Activated CD8-positive, alpha-beta T cell treated with anti-CD3 and anti-CD28 coated beads, Interleukin-2, amount 10 ng/mL, durations not matched to agents 7 days and 5 days (primary cell): ENCODE measurements at places on chromosomes 11 and 22. TPM values are rescaled to one million over a fixed set of nuclear protein-coding genes. Genes with fewer than 3 reads are reported as not detected.

GRCh38 chr22:50308986-50309600 is 1.6 kb upstream of the PLXNB2 start:
- peaks cover 33% of the 10 kb centered on the region for H3K4me1 ChIP-seq
- peaks cover 2% of the 10 kb centered on the region for H3K27me3 ChIP-seq
- no peak overlapping the region for H3K27ac ChIP-seq
- no peak overlapping the region for H3K4me3 ChIP-seq

- no peaks in the 10 kb centered on the region for H3K36me3 ChIP-seq
- no peak overlapping the region for H3K4me3 ChIP-seq
- H3K27ac ChIP-seq = no peak overlapping the region
- H3K27me3 ChIP-seq = no peaks in the 10 kb centered on the region
- DNase-seq = no peak
These were observed 109.6 kb downstream of the TRIM29 start for GRCh38 chr11:120028181-120028896.

- no peak overlapping the region for H3K4me3 ChIP-seq
- no peak overlapping the region for H3K27ac ChIP-seq
- no peak for DNase-seq
- H3K27me3 ChIP-seq = peaks cover 30% of the 10 kb centered on the region
- H3K36me3 ChIP-seq = no peaks in the 10 kb centered on the region
These were observed 3.3 kb upstream of the RCN1 start for GRCh38 chr11:32087597-32087996.

DNA sequence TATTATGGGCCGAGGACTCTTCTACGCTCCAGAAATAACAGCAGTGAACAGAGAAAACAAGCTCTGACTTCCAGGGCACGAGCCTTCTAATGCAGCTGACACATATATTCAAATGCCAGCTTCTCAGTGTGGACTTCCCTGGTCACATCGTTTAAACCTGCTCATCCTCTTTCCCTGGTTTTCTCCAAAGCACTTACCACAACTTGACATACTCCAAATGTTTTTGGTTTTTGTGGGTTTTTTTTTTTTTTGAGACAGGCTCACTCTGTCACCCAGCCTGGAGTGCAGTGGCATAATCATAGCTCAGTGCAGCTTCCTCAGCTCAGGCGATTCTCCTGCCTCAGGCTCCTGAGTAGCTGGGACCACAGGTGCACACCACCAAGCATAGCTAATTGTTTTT is 105.5 kb downstream of the MICAL3 start:
- H3K4me3 ChIP-seq = no peak overlapping the region
- no peaks in the 10 kb centered on the region for H3K27me3 ChIP-seq
- no peak for DNase-seq
- H3K4me1 ChIP-seq = peaks cover 8% of the 10 kb centered on the region
- no peak overlapping the region for H3K27ac ChIP-seq

DNA sequence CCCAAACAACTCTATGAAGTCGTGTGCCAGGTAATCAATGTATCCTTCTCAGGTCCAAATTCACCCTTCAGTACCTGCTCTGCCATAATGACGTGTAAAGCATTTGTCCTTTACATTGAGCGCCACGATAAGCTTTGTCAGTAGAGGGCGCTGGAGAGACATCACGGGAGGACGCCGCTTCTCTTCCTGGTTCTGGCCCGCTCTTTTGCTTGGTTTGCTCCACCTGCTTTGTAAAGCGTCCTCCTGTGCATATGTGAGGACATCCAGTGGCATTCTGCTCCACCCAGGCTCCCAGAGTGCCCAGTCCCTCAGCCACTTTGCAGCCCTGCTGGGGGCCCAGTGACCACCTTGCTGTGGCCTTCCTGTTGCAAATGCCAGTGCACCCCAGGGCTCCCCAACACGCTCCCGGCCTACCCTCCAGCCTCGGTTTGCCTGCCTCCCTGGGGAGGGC is 61.1 kb downstream of the WT1 start:
- no peaks in the 10 kb centered on the region for H3K36me3 ChIP-seq
- H3K27ac ChIP-seq = no peak overlapping the region
- peaks cover 2% of the 10 kb centered on the region for H3K27me3 ChIP-seq
- no peak overlapping the region for H3K4me3 ChIP-seq
- peak; percentile 60 for DNase-seq

GRCh38 chr22:46038516-46039430 is 61.8 kb upstream of the WNT7B start:
- H3K36me3 ChIP-seq = no peaks in the 10 kb centered on the region
- DNase-seq = no peak
- H3K4me1 ChIP-seq = peaks cover 25% of the 10 kb centered on the region

GRCh38 chr11:47881145-47881544 is 33.0 kb upstream of the NUP160 start:
- no peak for DNase-seq
- H3K36me3 ChIP-seq = no peaks in the 10 kb centered on the region
- peaks cover 25% of the 10 kb centered on the region for H3K4me1 ChIP-seq
- H3K27ac ChIP-seq = no peak overlapping the region

DNA sequence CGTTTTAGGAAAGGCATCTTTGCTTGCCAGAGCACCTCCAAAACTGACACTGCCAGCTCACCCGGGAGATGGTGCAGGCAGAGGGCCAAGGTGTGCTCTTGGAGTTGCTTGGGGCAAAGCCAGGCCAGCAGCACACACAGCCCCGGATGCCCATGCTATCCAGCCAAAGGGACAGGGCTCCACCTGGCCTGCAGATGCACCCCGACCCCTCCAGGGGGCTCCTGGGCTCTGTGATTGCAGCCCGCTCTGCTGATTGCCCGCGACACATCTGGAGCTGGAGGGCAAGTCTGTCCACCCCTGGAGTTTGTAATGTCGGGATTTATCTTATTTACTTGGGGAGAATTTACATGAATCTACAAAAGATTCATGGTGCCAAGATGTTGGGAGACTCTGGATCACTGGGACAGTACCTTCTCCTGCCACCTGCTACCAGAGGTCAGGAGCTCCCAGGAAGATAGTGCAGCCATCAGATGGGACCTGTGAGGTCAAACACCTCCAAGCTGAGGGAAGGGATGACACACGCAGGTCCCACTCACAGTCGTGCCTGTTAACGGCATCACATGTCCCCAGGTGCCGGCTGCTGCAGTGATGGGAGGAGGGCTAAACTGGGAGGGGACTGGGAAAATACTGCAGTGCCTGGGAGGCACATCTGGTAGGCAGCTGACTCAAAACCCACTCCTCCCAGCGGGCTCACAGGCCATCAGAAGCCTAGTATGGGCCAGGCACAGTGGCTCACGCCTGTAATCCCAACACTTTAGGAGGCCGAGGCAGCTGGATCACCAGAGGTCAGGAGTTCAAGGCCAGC is 17.2 kb downstream of the CBX7 start:
- no peaks in the 10 kb centered on the region for H3K36me3 ChIP-seq
- H3K27ac ChIP-seq = no peak overlapping the region

- H3K27me3 ChIP-seq = no peaks in the 10 kb centered on the region
- no peak overlapping the region for H3K4me3 ChIP-seq
- no peak for DNase-seq
- H3K27ac ChIP-seq = peak overlapping the region; percentile 58
These were observed 38.0 kb downstream of the TMEM123 start for GRCh38 chr11:102414559-102414958.

DNA sequence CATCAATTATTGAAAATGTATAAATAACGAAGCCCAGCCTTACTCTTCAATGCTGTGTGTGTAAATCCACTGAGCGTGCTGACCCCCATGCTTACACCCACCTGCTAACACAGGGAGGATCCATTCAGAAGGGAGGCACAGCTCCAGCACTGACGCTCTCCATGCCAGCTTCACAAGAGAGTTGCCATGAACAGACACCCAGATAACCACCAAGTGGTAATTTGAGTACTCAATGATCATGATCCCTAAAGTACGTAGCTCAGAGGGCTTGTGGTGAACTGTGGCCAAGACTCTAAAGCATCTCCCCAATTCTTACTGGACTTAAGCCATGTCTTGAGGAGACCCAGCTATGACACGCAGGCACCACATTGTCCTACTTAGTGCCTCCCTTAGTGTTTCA is 98.7 kb downstream of the IGLL1 start:
- H3K27ac ChIP-seq = no peak overlapping the region
- H3K27me3 ChIP-seq = peaks cover 38% of the 10 kb centered on the region
- no peaks in the 10 kb centered on the region for H3K36me3 ChIP-seq
- peaks cover 11% of the 10 kb centered on the region for H3K4me1 ChIP-seq
- H3K4me3 ChIP-seq = no peak overlapping the region

- H3K27ac ChIP-seq = no peak overlapping the region
- H3K27me3 ChIP-seq = peaks cover 6% of the 10 kb centered on the region
- peaks cover 2% of the 10 kb centered on the region for H3K36me3 ChIP-seq
- H3K4me3 ChIP-seq = no peak overlapping the region
- H3K4me1 ChIP-seq = peaks cover 68% of the 10 kb centered on the region
- DNase-seq = no peak
These were observed 19.8 kb downstream of the KCNQ1 start for GRCh38 chr11:2464451-2465165.

OR5I1 gene
- total RNA-seq = not detected

NRIP3 gene
- 0.47 TPM for total RNA-seq

TEX12 gene
- total RNA-seq = not detected

OSM gene
- total RNA-seq = 140 TPM

AQP11 gene
- 0.21 TPM for total RNA-seq

SGSM1 gene
- not detected for total RNA-seq

OR4A16 gene
- total RNA-seq = not detected

ST14 gene
- total RNA-seq = not detected

OR8G5 gene
- not detected for total RNA-seq
